A172 (cell line): ENCODE measurements at places on chromosomes 7 and 10. TPM values are rescaled to one million over a fixed set of nuclear protein-coding genes. Genes with fewer than 3 reads are reported as not detected.

GRCh38 chr7:6231184-6231583, 41.2 kb downstream of the CYTH3 start:
- no peak for DNase-seq

DNA sequence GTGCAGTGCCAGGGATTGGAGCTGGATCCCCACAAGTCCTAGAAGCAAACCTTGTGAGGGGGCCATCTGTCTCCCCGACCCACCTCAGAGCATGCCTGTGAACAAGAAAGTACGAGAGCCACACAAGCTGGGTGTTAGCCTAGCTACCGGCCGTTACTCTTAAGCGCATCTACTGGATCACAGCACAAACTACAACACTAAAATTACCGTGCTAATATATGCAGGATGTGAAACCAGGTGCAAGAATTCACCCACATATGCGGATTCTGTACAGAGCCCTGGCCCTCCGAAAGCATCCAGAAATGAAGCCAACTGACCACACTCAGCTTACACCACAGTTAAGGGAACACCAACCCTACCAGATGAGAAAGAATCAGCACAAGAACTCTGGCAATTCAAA, 16.0 kb upstream of the PRSS1 start:
- DNase-seq = no peak

GRCh38 chr10:23630376-23630775, 191.5 kb downstream of the OTUD1 start:
- DNase-seq = no peak

GRCh38 chr10:75399461-75400162, 2.0 kb downstream of the ZNF503 start:
- peak; percentile 62 for DNase-seq

- DNase-seq = no peak
These were observed 110.7 kb downstream of the INHBA start for GRCh38 chr7:41592236-41592635.

GRCh38 chr10:62305813-62306212, 37.2 kb upstream of the RTKN2 start:
- DNase-seq = no peak

GRCh38 chr7:37234928-37235327, 213.7 kb downstream of the ELMO1 start:
- DNase-seq = peak; percentile 51

GRCh38 chr10:121526801-121527221, 71.4 kb downstream of the FGFR2 start:
- no peak for DNase-seq

GRCh38 chr7:95318501-95319100, 5.7 kb downstream of the PON1 start:
- no peak for DNase-seq

DNA sequence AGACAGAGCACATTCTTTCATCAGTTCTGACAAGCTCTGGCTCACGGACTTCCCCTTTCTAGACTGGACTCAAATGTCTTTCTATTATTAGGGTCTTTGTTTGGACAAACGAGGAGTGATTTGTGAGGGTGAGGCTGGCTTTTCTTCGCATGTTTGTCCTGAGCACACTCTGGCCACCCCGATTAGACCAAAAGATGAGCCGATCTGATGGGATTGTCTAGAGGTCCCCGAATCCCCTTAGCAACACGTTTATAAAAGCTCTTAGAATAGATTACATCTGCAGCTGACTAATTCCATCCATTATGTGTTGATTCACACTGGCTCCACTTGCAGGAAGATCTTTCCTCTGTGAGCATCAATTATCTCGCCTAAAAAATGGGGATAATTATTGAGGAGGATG, 675.4 kb upstream of the AUTS2 start:
- DNase-seq = no peak

DNA sequence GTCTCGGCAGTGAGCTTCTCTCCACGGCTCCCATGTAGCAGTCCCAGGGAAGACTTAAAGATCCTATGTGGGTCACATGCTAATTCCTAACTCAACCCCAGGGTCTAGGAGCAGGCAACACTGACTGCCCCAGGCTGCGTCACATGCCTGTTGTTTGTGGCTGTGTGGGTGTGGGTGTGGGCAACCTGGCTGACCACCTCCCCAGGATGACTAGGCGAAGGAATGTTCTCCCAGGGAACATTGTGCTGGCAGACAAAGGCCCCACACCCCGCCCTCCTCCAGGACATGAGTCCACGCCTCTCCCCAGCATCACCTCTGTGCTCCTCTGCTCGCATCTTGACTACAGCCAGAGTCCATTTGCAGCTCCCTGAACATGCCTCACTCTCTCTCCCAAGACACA, 30.3 kb downstream of the SLC29A3 start:
- peak; percentile 58 for DNase-seq

GRCh38 chr10:114195079-114195478, 15.9 kb downstream of the TDRD1 start:
- DNase-seq = peak; percentile 16

DNA sequence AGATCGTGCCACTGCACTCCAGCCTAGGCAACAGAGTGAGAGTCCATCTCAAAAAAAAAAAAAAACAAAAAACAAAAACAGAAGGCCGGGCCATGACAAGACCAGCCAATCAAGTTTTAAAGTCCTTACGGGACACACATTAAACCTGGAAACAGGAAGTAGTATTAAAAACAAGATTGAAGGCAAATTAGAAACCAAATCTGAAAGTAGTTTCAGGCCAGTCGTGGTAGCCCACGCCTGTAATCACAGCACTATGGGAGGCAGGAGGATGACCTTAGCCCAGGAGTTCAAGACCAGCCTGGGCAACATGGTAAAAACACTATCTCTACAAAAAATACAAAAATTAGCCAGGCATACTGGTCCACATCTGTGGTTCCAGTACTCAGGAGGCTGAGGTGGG, 18.1 kb downstream of the PSAP start:
- DNase-seq = no peak

- peak; percentile 26 for DNase-seq
These were observed 68.0 kb upstream of the PCDH15 start for GRCh38 chr10:54869022-54869421.

GRCh38 chr10:92755725-92756124, 66.0 kb downstream of the HHEX start:
- no peak for DNase-seq

GRCh38 chr10:43353495-43354329, 17.7 kb upstream of the FXYD4 start:
- DNase-seq = no peak

- DNase-seq = no peak
These were observed 103.8 kb upstream of the PPIF start for GRCh38 chr10:79243181-79244067.

DNA sequence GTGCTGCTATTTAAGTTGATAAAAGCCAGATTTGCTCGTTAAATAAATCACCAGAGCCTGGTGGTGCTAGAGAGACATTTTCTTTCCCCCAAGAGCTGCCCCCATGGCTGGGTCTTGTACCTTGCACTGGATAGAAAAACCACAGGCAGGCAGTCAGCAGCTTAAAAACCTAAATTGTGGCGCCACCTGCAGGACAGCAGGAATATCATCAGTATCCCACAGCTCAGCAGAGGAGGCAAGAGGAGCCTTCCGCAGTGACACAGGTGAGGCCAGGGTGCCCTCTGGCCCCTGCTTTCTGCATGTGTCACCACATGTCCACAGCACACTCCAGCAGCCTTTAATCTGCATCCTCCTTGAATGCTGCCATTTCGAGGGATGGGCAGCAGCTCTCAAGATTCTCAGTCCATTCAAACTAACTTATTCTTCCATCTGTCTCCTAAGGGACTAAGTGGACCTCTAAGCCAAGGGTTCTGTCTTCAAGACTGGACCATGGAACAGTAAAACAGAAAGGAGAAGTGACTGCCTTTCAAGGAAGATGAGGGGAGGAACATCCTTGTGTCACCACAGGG, 4.5 kb upstream of the PLXNA4 start:
- peak; percentile 62 for DNase-seq

DNA sequence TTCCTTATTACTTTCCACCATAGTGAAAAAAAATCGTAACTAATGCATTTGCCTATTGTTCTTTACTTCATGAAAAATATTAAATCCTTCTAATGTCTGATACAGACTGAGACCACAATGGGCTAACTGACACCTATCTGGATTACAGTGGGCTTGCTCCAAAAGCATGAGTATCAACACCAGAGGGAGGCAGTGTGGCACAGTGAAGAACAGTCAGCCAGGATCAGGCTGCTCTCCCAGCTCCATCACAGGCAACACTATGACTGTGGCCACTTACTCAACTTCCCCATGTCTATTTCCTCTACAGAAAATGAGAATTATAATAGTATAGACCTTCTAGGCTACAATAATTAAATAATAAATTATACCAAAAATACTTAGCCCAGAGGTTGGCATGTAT, 97.2 kb downstream of the SLC25A13 start:
- DNase-seq = no peak

DNA sequence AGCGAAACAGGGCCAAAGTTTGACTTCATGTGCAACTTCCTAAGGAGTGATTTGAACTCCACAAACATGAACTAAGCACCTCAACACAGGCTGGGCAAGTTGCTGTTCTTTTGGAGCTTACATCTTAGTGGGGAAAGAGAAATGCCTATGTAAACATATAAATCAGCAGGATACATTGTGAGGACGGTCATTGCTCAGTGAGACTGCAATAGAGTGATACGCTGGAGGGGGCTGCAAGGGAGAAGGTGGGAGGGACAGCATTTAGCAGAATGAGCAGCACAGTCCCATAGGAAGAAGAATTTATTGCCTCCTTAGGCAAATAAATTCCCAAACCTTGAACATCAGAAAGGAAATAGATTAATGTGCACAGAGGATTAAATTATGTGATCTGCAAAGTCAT, 90.0 kb downstream of the EGFR start:
- DNase-seq = peak; percentile 58

DNA sequence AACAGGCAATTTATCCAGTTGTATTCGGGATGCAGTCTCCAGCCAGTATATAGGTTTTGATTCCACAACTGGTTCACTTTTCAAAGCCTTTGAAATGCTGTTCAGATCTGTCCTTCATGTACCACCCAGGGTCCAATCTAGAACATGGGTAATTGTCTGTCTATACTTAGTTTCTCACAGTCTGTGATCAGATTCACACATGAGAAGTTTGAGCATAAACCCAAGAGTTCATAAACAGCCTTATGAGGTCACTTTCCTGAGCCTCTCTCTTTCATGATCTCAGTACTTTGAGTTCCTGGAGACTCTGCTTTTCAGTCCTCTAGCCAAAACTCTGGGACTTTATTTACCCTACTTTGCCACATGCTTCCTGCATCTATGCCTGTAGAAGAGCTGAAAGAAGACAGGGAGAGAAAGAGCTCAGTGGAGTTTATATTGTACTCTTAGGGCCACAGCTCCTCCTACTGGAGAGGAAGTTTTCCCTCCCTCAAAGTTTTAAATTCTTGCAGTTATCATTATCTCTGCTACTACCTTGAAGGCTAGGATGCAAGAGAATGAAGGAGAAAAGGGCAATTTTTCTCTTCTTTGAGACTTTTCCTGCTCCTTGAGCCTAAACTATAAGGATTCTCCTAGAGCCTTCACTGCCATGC, 172.0 kb downstream of the ZEB1 start:
- DNase-seq = peak; percentile 70

DNA sequence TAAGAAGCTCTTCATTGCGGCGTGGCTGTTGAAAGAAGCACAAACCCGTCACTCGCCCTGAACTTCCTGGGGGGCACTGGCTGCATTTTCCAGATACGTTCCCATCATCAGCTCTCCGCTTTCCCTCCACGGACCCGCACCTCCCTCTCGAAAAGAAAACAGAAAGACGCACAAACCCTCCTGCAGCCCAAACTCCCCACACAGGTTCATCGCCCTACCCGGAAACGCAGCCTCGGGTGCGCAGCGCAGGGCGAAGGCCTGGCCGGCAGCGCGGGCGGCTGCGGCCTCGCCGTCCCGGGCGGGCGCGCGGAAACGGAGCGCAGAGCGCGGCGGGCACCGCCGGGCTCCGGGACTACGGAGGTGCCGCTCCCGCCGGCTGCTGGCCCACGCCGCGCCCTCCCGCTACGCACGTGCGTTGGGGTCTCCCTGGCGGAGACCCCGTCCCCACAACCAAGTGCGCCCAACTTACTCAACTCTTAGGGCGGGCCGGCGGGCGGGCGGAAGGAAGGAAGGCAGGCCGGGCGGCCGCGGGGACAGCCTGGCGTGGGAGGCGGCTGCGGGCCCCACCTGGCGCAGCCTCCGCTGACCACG, 822 bp downstream of the ZNF800 start:
- peak; percentile 17 for DNase-seq

DNA sequence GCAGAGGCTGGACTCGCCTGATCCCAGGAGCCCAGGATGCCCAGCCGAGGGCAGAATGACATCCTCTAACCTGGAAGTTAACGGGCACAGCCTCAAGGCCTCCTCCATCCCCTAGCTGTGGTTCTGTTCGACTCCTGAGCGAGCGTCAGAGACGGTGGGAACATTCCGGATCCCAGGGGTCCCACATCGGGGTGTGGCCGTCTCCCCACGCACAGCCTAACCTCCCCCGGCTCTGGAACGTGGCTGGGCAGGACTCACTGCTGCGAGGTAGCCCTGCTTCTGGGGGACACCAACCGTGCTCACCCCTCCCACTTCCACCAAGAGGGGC, 8.4 kb downstream of the FOXL3 start:
- DNase-seq = no peak

Gene PRKG1
- total RNA-seq = 0.05 and 0.22 TPM in 2 replicates

Gene BAZ1B
- 123 and 148 TPM in 2 replicates for total RNA-seq

Gene ECD
- 53.9 and 55.2 TPM in 2 replicates for total RNA-seq

Gene UTF1
- not detected in 2 replicates for total RNA-seq

Gene TMEM196
- total RNA-seq = not detected in 2 replicates

Gene IFIT1B
- not detected in 2 replicates for total RNA-seq
